Adipocyte (in vitro differentiated cells): ENCODE measurements at places on chromosomes 6 and 20.

GRCh38 chr20:4978050-4978918 lies 23.0 kb downstream of the SLC23A2 start:
- no peak for DNase-seq

GRCh38 chr6:37131104-37131959 lies 38.6 kb upstream of the PIM1 start:
- DNase-seq = no peak

DNA sequence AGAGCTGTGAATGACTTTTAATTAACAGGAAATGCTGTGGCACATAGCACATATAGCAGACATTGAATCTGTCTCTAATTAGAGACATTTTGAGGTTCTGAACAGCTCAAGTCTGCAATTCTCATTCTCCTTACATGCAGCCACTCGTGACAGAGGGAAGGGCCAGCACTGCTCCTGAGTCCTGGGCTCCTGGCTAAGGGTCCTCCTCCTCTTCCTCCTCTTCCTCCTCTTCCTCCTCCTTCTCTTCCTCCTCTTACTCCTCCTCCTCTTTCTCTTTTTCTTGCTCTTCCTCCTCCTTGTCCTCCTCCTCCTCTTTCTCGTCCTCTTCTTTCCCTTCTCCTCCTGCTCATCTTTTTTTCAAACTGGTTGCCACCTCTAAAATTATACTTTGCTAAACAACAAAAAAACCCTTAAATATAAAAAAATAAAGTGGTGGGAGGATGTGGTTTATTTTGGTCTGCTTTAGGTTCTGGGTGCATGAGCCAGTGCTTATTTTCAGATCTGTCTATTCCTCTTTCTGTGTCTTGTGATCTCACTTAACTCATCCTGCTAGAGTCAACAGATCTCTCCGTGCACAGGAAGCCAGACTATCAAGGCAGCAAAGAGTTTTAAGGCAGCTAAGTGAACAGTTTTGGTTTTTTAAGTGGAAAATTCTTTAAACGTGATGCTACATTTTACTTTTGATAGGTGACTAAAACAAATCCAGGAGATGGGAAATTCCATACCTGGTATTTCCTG lies 159.3 kb downstream of the CD83 start:
- no peak for DNase-seq

DNA sequence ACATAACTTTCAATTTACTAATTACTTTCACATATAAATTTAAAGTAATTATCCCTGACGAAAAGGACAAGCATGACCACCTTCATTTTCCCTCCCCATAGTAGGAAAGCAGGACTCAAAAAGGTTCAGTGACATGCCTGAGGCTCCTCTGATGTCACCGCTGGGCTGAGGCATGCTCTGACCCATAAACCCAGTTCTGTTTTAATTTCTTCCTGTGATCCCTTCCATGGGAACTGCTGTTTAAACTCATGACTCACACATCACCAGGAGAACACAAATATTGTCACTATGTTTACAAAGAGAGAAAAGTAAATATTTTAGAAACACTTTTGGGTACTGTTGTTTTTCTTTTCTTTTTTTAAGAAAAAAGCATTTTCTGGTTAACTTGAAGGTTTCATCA lies 38.0 kb upstream of the NR2E1 start:
- DNase-seq = peak; percentile 40

- no peak for DNase-seq
Observed at GRCh38 chr6:16481697-16482399, 243.5 kb downstream of the GMPR start.

GRCh38 chr20:61875221-61875885 lies 190.3 kb downstream of the TAF4 start:
- no peak for DNase-seq

GRCh38 chr6:165819394-165819793 lies 156.4 kb upstream of the PDE10A start:
- no peak for DNase-seq

- DNase-seq = no peak
Observed at GRCh38 chr6:109834595-109835437, 143.3 kb upstream of the GPR6 start.

- DNase-seq = no peak
Observed at GRCh38 chr6:73640179-73640750, 13.5 kb downstream of the SLC17A5 start.

GRCh38 chr6:44022671-44023352 lies 104.4 kb downstream of the MRPL14 start:
- DNase-seq = no peak

GRCh38 chr6:30682143-30683117 lies 4.0 kb downstream of the PPP1R18 start:
- peak; percentile 89 for DNase-seq

GRCh38 chr6:148959008-148959407 lies 212.2 kb downstream of the UST start:
- no peak for DNase-seq

DNA sequence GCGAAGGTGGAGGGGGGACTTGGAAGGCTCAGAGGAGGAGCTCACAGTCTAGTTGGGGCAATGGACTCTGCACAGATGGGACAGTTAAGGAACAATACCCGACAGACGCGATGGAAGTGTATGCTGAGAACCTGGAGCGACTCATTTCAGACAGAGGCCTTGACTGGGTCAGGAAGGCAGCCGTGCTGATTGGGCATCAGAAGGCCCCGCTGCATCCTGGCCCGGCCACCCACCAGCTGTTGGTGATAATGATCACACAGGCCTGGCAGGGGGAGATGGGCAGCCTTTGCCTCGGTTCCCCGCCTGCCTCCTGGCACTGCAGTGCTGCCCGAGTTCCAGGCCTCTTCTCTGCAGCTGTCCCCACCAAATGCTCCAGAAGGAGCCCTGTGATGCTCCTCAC lies 62.4 kb downstream of the MDGA1 start:
- no peak for DNase-seq

- DNase-seq = no peak
Observed at GRCh38 chr6:5068153-5068751, 16.9 kb upstream of the PPP1R3G start.

GRCh38 chr6:76004202-76004601 lies 68.3 kb downstream of the IMPG1 start:
- no peak for DNase-seq

GRCh38 chr6:33609528-33609927 lies 11.6 kb upstream of the ITPR3 start:
- DNase-seq = peak; percentile 66

DNA sequence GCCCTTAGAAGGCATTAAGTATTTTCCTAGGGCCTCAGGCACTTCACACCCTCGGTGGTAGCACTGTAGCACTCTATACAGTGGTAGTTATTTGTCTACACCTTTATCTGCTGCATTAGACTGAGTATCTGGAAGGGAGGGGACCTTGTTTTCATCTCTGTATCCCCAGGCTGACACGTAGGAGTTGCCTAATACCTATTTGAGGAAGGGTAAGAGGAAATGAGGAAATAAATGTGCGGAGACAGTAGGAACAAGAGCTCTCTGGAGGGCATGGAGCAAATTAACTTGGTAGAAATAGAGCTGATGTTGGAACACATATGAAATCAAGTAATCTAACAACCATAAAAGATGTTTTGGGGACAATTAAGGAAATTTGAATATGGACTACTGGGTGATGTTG lies 3.9 kb downstream of the CNPY3 start:
- no peak for DNase-seq

DNA sequence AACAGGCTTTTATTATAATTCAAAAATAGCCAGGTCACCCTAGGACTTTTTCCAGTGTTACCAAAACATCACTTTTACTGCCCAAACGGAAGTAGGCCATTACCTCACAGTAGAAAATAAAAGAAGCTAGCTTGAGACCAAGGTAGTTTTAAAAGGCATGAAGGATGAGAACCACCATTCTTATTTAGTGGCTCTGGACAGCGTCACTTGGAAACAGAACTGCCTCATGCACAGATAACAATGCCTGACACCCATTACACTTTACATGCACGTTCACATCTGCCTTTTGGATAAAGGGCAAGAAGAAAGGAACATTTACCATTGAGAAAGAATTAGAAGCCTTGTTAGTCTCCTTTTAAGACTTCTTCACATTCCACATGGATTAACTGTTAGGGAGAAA lies 1.9 kb upstream of the PAQR8 start:
- no peak for DNase-seq

DNA sequence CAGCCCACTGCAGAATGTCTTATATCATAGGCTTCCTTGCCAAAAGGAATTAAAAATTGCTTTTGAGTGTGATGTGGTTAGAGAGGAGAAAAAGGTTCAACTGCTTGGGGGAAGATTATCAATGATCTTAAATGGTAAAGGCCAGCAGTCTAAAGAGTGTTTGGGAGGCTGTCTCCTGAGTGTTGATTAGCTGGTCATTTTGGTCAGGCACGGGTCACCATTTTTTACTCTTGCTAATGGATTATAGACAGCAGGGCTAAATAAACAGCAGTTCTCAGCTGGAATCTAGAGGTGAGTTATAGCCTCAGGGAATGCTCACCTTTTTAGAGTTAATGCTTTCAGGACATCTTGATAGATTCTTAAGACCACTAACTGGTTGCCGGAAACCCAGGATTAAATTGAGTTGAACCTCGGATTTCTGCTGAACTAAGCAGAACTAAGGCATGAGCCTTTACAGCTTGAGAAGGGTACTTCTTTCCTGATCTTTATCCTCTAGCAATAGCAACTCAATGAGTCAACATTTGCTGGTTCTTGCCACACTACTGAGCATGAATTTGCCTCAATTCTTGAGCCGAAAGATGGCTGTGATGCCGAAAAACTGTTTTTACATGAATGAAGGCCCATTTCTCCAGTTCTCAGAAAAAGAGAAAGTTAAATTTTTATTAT lies 120.4 kb downstream of the LRRC1 start:
- no peak for DNase-seq

GRCh38 chr6:157168471-157168870 lies 154.8 kb downstream of the TMEM242 start:
- DNase-seq = no peak

DNA sequence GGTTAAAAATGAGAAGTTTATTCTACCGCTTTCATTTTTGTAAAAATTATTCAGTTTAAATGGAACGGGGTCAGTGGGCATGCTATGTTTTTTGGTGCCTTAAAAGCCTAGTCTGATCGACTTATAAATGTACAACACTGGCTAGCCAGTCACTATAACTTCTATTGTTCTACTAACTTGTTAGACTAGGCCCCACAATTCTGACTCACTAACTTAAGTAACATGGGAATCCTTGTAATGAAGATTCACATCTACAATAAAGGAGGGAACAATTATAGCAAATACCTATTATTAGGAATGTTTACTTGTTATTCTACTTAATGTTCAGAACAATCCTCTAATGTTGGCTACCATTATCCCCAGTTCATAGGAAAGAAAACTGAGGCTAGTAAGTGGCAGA lies 28.5 kb downstream of the REPS1 start:
- no peak for DNase-seq

- no peak for DNase-seq
Observed at GRCh38 chr6:126210398-126211075, 129.4 kb upstream of the CENPW start.

DNA sequence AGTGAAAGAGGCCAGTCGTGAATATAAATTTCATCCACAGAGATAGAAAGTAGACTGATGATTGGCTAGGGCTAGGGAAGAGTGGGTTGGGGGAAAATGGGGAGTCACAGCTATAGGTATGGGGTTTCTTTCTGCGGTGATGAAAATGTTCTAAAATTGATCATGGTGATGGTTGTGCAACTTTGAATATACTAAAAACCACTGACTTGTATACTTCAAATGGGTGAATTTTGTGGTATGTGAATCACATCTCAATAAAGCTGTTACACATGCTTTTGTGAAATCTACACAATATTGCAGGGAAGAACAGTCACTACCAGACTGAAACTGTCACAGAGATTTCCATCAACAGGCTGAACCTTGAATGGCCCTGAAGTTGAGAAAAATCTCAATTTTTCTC lies 61.5 kb downstream of the LYRM4 start:
- DNase-seq = no peak

- no peak for DNase-seq
Observed at GRCh38 chr6:75290136-75290945, 5.7 kb upstream of the TMEM30A start.

- DNase-seq = no peak
Observed at GRCh38 chr20:40232756-40233155, 456.3 kb downstream of the MAFB start.

DNA sequence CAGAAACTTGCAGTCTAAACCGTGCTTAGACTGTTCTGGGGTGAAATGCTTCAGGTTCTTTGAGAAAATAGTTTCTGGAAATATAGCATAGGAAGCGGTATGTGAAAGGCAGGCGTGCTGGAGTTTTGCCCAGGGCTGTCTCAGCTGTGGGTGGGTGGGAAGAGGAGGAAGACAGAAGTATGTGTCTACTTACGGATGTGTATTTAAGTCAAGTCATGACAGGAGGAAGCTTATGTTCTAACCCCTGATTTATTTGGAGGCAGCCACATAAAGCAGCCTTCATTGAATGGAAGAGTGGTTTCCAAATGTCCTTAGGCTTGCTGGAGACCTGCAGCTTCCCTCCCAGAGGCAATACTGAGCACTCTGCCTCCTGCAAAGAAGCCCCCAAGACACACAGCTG lies 345.8 kb upstream of the PRND start:
- DNase-seq = peak; percentile 55

GRCh38 chr6:5379647-5380242 lies 118.4 kb downstream of the FARS2 start:
- peak; percentile 20 for DNase-seq

DNA sequence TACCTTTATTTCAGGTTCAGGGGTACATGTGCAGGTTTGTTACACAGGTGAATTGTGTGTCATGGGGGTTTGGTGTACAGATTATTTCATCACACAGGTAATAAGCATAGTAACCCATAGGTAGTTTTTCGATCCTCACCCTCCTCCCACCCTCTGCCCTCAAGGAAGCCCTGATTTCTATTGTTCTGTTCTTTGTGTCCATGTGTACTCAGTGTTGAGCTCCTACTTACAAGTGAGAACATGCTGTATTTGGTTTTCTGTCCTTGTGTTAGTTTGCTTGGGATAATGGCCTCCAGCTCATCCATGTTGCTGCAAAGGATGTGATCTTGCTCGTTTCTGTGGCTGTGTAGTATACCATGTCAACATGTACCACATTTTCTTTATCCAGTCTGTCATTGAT lies 66.0 kb downstream of the STK4 start:
- DNase-seq = no peak
